ENCODE measurements at places on chromosomes 3 and 15.

DNA sequence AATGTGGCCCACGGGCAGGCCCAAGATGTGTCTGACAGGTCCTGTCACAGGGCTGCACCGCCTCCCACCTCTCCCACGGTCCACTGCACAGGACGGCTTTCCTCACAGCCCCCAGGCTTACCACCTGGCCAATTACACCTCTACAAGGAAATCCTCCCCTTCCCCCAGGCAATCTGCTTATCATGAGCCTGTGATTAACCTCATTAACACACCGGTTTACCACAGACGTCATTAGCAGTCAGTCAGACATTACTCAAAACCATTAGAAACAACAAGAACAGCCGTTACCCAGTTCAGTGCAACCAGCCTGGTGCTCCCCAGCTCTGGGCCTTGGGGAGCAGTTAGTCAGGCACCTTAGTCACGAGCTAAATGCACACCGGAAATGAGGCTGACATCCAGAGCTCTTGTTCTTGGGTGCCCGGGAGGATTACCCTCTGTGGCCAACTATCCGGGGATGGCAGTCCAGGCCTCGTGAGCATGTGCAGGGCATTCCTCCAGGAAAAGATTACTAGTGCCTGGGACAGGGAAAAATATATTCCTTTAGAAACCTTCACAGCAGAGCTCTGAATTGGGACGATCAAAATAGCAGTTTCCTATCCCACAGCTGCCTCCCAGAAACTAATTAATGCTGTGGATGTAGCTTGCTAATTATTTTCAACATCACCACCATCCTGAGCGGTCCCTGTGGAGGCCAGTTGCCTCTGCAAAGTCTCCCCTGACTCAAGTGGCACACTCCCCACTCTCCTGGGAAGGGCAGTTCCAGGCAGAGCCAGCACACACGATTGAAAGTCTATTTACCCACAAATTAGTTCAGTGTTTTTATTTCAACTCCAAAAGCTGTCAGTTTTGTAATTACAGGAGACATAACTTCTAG is 117.4 kb upstream of the ZBED2 start:
- DNase-seq, result no peak

GRCh38 chr3:103662591-103662990 is 1227.8 kb downstream of the ZPLD1 start:
- DNase-seq, result no peak

GRCh38 chr3:61601831-61602230 is 40.5 kb downstream of the PTPRG start:
- DNase-seq, result no peak

DNA sequence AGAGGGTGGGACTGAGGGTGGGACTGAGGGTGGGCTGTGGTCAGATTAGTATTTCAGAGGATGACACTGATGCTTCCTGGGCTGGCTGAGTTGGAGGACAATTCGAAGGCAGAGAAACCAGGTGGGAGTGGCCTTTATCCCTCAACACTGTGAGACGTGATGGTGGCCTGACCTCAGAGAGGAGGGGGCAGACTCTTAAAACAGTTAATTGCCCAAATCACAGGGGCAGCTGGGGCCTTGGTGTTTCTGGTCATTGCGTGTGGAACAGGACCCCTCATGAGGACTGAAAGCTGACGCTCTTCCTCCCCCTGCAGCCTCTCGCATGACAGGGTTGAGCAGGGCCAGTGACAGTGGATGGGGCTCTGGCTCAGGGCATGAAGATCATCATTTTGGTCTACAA is 18.7 kb downstream of the DNASE1L3 start:
- no peak for DNase-seq

- no peak for DNase-seq
Measured at GRCh38 chr3:196189566-196190347, 21.4 kb downstream of the ZDHHC19 start.

DNA sequence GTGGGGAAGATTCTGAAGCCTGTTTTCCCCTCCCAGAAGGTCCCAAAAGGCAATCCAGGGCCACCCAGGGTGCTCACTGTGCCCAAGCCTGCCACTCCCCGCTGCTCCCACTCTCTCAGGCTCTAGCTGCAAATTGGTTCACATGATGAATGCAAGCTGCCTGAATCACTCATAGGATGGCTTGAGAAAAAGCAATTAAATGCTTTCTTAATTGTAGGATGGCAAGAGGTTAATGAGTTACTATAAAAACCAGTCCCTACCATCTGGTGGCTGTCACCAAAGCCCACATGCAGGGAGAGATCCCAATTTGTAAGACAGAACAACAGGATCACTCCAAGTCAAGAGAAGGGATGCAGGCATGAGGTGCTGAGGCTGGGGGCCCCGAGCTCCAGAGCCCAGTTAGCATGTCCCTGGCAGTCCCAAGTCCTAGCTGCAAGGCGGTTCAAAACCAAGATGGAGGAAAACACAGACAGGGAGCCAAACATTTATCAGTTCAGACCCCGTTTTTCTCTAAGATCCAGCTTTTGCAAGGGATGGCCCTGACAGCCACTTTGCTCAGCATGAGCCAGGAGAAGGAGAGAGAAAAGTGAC is 207.1 kb downstream of the UACA start:
- no peak for DNase-seq

DNA sequence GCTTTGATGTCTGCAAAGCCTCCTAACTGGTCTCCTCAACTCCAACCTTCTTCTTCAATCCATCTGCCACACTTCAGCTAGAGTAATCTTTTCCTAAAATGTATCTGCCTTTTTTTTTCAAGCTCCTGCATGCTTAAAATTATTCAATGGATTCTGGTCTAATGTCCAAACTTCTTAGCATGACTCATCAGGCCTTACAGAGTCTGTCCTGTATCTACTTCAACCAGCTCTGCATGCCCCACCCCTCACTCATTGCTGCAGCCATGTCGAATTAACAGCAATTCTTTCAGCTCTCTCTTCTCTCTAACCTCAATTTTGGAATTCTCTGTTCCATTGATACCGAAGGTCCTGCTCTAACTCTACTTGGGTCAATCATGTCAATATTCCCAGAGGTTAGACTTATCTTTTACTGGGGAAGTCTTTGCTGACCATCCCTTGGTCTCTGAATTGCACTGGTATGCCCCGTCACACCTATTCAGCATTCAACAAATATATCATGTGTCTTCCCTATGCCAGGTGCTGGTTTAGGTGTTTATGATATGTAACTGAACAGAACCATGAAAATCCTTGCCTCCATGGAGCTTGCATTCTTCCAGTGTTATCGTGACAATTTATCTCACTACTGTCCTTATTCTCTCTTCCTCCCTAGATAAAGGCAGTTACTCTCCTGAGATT is 88.5 kb upstream of the NANOGP8 start:
- DNase-seq, result no peak

DNA sequence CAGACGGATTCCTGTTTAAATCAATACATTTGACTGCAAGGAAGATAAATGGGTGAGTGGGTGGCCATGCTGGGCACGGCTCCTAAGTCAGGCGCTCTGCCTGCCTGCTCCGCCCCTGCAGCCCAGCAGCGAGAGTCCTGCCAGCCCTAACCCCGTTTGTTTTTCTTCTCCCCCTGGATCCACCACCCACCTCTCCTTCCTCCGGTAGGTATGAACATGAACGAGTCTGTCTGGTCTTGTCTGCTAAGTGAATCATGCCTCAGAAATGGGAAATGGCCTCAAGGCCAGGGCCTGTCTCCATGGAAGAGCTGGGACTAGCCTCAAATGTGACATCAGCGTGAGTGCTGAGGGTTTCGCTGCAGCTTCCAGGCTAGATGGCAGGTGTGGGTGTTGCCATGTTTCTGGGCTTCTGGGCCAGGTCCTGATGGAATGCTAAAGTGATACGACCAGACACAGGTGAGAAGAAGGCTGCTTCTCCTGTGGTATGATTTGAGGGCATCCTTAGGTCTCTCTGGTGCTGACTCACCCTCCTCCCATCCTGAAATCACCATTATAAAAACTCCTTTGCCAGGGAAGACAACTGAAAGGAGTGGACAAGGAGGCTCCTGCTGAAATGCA is 5.6 kb upstream of the FEM1B start:
- no peak for DNase-seq

- no peak for DNase-seq
Measured at GRCh38 chr3:192991356-192991755, 73.7 kb upstream of the MB21D2 start.

DNA sequence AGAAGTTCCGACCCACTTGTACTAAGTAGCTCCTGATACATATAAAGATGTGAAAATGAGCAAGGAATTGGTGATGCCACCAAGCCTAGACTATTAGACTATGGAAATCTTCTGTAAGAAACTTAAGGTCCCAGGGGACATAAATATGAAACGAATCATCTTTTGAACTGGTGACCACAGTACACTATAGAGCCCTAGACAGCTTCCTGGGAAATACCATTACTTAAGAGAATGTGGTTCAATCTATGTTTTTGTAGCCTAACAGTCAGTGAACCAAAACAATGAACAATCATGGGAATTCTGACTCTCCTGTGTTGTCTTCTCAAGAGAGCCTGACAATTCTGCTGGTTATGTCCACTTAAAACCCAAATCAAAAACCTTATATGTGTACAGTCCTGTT is 191.6 kb downstream of the GREM1 start:
- no peak for DNase-seq

GRCh38 chr15:85383470-85384148 is 3.2 kb downstream of the AKAP13 start:
- no peak for DNase-seq

GRCh38 chr15:63374686-63375520 is 6.7 kb downstream of the CA12 start:
- peak; percentile 80 for DNase-seq

DNA sequence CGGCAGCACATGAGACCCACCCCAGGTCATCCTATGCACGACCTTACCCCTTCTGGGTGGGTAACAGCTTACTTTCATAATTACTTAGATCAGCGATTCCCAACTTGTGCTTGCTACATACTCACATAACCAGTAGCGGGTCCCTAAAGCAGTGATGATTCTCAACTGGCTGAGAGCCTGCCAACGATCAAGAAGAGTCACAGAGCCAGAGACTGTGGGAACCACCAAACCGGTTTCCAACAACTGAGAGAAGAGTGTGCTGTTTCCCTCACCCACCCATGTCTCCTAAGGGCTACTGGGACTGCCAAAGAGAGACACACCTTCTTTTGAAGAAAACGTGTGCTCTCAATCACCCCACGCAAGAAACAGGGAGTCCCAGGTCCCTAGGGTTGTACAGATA is 12.0 kb upstream of the XXYLT1 start:
- DNase-seq, result no peak

GRCh38 chr3:182978387-182978786 is 2.0 kb downstream of the DCUN1D1 start:
- no peak for DNase-seq

DNA sequence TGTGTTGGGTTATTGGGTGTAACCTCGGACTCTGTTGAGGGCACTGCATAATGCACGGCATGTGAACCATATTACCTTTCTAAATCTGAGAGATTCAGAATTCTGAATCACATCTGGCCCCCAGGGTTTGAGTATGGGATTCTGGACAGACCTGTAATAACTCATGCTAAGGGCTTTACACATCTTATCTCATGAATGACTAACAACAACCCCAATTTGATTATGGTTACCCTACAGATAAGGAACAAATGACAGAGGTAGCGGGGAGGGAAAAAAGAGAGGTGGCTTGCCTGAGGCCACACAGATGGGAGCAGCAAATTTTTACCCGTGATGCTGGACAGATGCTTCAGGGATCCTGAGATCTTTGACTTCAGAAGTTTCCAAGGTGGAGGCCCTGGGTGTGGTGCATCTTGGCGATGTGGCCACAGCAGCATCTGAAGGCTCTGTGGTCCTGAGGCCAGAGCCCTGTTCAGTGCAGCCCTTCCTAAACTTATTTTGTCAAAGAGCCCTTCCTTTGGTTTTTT is 43.8 kb downstream of the POMGNT2 start:
- DNase-seq, result no peak

GRCh38 chr15:74841891-74842373 is 1.0 kb downstream of the ULK3 start:
- no peak for DNase-seq

DNA sequence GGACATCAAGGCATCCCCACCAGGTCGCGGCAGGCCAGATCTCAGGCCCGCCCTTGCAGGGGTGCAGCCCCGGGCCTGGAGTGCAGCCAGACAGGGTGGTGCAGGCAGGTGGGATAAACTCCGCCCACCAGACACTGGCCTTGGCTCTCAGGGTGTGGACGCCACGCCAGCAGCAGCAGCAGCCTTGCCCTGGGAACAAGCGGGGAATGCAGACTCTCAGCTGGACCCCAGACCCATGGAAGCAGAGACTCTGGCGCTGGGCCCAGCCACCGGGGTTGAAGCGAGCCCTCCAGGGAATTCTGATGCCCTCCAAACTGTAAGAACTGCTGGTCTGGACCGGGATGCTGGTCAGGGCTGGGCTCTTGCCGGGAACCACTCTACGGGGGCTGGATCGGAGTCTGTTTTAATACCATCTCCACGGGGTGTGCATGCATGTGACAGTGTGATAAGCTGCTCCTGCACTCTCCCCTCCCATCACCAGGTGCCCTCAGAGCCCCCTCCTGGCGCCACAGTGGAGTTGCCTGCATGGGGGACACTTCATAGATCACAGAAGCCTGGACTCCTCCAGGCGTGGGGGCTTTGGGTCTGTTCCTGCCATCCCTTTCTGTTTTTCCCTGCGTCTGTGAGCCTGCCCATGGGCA is 142.7 kb downstream of the NSMCE3 start:
- no peak for DNase-seq

DNA sequence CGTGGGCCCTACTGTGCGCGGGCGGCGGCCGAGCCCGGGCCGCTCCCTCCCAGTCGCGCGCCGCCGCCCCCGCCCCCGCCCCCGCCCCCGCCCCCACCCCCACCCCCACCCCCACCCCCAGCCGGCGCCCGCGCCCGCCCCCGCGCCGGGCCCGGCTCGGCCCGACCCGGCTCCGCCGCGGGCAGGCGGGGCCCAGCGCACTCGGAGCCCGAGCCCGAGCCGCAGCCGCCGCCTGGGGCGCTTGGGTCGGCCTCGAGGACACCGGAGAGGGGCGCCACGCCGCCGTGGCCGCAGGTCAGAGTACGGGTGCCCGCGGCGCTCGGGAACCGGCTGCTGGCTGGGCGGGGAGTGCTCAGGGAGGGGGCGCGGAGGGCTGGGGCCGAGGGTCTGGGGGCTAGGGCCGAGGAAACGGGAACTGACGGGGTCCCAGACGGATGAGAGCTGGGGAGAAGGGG is 1.1 kb upstream of the PPARG start:
- peak; percentile 83 for DNase-seq

DNA sequence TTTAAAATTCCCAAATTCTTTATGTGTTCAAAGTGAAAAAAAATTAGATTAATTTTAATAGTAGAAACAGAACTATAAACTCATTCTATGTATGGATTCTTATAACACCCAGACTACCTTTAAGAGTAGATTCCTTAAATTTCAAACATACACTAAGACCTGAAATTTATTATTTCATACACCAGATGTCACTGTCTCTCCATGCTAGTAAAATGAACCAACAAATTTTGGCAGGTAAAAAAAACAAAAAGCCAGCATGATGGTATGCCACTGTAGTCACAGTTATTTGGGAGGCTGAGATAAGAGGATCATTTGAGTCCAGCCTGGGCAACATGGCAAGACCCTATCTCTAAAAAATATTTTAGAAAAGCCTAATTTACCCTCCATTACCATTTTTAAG is 461.3 kb upstream of the NAALADL2 start:
- no peak for DNase-seq

GRCh38 chr3:31858439-31858838 is 122.6 kb downstream of the OSBPL10 start:
- no peak for DNase-seq

Measured in upper lobe of right lung (tissue), 1 donor.